COR-L47 (cell line): ENCODE measurements at places on chromosomes 6 and 20.

- no peak for DNase-seq
These were observed 35.4 kb downstream of the AKAP12 start for GRCh38 chr6:151275121-151275520.

DNA sequence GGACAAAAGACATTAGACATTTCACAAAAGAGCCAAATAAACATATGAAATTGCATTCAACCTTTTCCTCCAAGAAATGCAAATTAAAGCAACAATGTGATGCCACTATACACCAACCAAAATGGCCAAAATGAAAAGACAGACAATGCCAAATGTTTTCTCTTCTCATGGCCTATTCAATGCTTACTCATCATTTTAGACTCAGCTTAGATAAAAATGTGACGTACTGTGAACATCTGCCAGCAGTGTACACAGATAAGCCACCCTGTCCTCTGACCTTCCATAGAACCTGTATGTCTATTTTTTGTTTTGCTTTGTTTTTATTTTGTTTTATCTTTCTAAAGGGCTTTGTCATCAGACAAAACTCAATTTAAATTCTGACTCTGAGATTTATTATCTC is 385.2 kb downstream of the FRK start:
- no peak for DNase-seq

- DNase-seq = no peak
These were observed 2.4 kb downstream of the C6orf132 start for GRCh38 chr6:42140032-42140431.

GRCh38 chr20:3195590-3196237 is 8.8 kb downstream of the DDRGK1 start:
- DNase-seq = no peak

- DNase-seq = no peak
These were observed 109.3 kb downstream of the TRDN start for GRCh38 chr6:123527406-123527805.

DNA sequence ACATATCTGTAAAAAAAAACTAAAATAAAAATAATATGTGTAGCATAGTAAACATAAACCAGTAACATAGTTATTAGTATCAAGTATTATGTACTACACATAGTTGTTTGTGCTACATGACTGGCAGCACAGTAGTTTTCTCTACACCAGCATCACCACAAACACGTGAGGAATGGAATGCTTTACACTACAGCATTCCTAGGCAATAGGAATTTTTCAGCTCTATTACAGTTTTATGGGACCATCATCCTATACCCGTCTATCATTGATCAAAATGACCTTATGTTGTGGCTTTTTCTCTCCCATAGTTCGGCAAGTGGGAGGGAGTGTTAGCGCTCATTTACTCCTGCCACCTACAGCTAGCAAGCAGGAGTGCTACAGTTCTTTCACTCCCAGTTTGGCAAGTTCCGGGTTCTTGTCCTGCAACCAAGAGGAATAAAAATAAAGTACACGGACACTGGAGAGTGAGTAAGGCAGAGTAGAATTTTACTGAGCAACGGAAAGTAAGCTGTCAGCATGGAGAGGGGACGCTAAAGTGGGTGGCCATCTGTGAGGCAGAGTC is 196.8 kb upstream of the HSF2 start:
- DNase-seq = no peak

GRCh38 chr6:44738601-44739146 is 351.2 kb downstream of the CDC5L start:
- no peak for DNase-seq

DNA sequence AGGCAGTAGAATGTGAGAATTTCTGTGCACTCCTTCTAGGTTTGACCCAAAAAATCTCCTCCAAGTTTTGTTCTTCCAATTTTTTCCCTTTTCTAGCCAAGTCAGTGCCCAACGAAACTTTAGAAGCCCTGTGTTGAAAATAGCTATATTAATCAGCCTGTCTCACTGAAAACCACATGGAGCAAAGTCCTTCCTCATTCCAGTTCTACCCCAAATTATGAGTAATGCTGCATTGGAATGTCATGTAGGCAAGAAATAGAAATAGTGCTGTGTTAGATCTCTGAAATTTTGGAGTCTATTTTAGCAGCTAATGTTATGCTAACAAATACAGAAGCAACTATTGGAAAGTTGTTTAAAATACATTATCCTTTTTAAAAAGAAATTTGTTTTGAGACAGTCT is 725.5 kb downstream of the TBC1D32 start:
- no peak for DNase-seq

GRCh38 chr6:1103945-1104623 is 207.8 kb upstream of the FOXQ1 start:
- DNase-seq = no peak

DNA sequence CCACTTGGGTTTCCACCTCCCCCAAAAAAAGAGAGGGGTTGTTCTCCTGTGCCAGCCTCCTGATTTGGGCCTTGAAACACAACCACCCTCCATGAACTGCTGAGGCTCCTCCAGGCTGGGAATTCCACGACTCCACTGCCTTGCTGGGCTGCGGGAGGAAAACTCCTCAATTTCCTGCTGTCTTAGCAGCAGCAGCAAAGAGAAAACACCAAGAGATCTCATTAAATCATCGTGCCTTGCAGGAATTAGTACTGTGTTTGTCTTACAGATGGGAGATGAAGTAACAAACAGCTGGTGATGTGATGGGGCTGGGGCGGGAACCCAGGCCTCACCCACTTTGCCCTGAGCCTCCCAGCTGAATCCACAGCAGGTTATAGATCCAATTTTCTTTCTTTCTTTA is 29.0 kb downstream of the BPIFB1 start:
- no peak for DNase-seq

DNA sequence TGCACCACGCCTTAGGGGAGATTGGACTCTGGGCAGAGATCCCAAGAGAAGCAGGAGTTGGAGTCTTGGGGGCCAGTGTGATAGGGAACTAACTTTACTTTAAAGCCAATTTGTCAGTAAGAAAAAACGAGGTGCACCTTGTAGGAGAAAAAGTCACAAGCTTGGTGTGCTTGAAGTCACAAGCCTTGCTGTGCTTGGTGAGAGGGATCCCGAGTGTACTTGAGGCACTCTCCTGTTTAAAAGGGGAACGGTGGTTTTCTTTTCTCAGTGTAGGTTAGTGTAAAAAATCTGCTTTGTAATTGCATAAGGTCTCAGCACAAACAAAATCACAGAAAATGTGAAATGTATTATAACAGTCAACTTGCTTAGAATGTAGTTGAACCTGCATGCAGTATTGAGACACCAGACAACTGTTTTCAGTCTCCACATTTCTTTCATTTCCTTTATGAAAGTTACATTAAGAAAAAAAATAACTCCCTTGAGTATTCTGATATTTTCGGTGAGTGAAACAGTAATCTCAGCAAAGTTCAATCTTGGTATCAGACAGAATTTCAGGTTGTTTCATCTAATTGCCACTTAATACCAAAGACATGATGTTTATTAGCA is 111.1 kb upstream of the DUSP22 start:
- DNase-seq = no peak

- DNase-seq = no peak
These were observed 21.3 kb downstream of the LMBRD1 start for GRCh38 chr6:69775585-69775849.

GRCh38 chr6:55679503-55679902 is 100.5 kb upstream of the HMGCLL1 start:
- no peak for DNase-seq

GRCh38 chr6:113979937-113980336 is 9.0 kb upstream of the HDAC2 start:
- no peak for DNase-seq

GRCh38 chr20:20606050-20606449 is 106.4 kb downstream of the RALGAPA2 start:
- DNase-seq = no peak

- DNase-seq = no peak
These were observed 362.3 kb downstream of the RIMS1 start for GRCh38 chr6:72248621-72249020.

DNA sequence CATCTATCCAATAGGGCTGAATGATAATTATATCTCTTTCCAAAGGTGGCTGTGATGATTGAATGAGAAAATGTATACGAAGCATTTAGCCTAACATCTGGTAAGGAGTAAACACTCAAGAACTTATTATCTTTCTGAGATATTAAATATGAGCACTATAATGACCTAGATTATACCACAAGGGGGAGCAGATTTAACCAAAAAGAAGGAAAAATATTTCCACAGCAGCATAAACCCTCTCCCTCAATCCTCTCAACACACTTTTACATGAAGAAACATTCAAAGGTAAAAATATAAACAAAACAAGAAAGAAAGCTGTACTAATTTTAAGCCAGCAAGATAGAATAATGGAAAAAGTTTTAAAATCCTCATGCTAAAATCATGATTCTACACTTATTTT is 68.4 kb downstream of the SHPRH start:
- no peak for DNase-seq

- DNase-seq = peak; percentile 64
These were observed 12.2 kb downstream of the EPHA7 start for GRCh38 chr6:93407186-93407585.

- DNase-seq = no peak
These were observed 46.3 kb upstream of the SCML4 start for GRCh38 chr6:107870381-107870780.

GRCh38 chr6:131683479-131683878 is 17.7 kb downstream of the OR2A4 start:
- DNase-seq = no peak

GRCh38 chr20:12762725-12763124 is 246.0 kb upstream of the SPTLC3 start:
- DNase-seq = no peak

GRCh38 chr20:20491110-20491783 is 123.3 kb downstream of the INSM1 start:
- DNase-seq = no peak

DNA sequence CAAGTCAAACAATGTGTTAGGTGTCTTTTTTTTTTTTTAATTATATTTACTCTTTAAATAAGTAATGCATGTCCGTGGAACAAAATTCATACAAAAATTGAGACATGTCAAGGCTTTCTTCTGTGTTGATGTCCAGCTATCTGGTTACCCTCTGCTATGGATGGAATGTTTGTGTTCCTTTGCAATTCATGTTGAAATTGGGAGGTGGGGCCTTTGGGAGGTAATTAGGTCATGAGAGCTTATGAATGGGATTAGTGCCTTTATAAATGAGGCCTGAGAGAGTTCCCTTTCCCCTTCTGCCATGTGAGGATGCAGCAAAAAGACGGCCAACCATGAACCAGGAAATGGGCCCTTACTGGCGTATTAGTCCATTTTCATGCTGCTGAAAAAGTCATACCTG is 83.1 kb upstream of the KCNG1 start:
- no peak for DNase-seq

GRCh38 chr6:43127180-43127579 is 43.9 kb upstream of the SRF start:
- no peak for DNase-seq

GRCh38 chr6:168823397-168824212 is 382.6 kb downstream of the SMOC2 start:
- no peak for DNase-seq

DNA sequence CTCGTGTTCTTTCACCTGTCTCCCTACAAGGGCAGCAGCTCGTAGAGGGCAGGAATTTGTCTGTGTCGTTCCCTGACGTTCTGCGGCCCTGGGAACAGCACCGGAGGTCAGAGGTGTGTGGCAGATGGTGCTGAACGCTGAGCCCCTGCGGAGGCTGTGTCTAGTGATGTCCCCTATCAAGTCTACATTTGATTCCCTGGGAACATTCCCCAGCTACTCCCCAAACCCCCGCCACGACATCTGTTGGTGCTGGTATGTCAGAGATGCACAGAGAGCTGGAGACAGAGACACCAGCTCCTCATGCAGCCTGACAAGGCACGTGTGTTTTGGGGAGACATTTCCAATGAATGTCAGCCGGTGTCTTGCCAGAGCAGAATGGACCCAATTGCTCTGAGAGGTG is 7.7 kb downstream of the PMEPA1 start:
- DNase-seq = no peak

GRCh38 chr20:46979603-46980241 is 85.1 kb downstream of the EYA2 start:
- no peak for DNase-seq

DNA sequence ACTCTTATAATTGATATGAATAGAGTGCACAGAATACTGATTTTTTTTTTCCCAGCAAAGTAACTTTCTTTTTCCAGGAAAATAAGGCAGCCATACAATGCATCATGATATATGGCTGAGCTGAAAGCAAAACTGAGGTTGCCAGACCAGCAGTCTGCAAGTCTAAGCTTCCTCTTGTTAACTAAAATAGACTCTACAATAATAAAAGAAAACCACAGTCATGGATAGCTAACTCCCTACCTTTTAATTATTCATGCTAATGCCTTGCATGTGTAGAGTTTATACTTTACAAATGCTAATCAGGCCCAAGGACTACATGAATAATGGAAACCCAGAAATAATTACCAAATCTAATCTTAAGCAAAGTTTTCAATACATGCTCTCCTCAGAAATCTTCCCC is 47.4 kb downstream of the MAP7 start:
- no peak for DNase-seq
